ENCODE measurements at places on chromosomes 11 and 22. TPM values are rescaled to one million over a fixed set of nuclear protein-coding genes. Genes with fewer than 3 reads are reported as not detected.

Gene OR8G1
- total RNA-seq: not detected

Gene OR5J2
- total RNA-seq: not detected

Gene PIWIL4
- 0.95 TPM for total RNA-seq

Gene RIMBP3B
- total RNA-seq: not detected

Gene CDC42BPG
- total RNA-seq: 0.12 TPM

Gene PTPN5
- not detected for total RNA-seq

Gene GPHA2
- total RNA-seq: not detected

Gene YPEL4
- not detected for total RNA-seq

Gene UPK2
- not detected for total RNA-seq
